Stimulated activated CD4-positive, alpha-beta T cell treated with anti-CD3 and anti-CD28 coated beads, Interleukin-12 subunit alpha, Interleukin-12 subunit beta, amount 100 ng/mL, for 48 hours (primary cell): ENCODE measurements at places on chromosomes 13 and 19.

DNA sequence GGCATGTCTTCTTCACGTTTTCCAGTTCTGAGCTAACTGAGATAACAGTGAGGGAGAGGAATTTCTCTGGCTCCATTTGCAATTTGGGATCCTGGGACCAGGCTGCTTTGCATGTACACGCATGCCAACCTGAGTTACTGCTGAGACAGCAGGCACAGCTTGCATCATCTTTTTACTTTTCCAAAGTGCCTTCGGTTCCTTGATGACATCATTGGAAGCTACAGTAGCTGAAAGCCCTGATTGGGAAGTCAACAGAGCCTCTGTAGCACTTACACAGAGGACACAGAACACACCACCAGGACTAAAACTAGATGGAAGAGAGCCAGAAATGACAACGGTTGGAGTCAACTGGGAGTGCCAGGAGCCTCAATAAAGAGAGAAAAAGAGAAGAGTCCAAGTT is 399.1 kb upstream of the GPC6 start:
- DNase-seq = no peak

DNA sequence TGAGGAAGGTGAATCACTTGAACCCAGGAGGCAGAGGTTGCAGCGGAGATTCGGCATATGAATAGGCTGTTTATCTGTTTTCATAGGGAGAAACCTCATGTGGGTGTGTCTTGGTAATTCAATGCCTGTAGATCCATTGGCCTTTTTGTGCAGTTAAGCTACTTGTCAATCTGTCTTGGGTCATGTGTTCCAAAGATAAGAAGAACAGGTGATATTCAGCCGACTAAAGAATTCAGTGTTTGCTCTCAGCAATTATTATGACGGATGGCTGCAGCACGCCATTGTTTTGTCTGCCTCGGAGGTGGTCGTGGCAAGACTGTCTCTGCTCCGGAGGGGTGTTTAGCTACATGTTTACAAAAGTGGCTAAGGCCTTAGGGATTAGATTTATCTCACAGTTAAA is 573.0 kb upstream of the PCDH9 start:
- DNase-seq = no peak

GRCh38 chr19:38318660-38319059 is 985 bp upstream of the KCNK6 start:
- DNase-seq = no peak

DNA sequence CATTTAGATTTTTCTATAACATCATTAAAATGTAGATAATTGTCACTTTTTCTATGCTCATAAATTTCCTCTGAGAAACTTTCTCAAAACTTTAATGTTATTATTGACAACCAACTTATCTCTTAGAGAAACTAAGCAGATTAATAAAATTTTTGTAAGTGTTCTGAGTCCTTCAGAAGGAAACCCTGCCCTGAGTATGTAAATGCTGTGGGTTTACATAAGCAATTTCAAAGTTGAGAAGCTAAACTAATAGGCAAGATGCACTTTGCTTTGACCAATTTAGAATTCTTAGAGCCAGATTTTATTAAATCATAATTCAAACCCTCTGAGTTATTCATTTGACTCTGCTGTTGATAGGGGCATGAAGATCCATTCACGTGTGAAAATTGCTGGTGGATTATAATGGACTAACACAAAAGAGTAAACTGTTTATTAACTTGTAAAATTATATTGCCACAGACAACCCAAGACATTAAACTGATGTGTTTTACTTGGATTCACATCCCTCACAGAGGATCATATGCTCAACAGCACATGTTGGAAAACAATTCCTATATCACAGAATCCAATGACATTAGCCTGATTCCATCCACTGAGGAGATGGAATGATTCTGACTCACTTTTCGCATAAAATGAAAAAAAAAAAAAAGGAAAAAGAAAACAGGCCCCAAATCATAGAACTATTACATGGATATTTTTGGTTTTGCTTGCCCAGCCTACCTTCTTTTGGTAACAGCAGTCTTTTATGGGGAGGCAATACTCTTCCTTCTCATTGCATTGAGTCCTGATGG is 453.7 kb upstream of the HTR2A start:
- no peak for DNase-seq

GRCh38 chr13:98328511-98328910 is 151.4 kb upstream of the RNF113B start:
- DNase-seq = no peak

GRCh38 chr19:44592451-44592890 is 20.9 kb upstream of the IGSF23 start:
- no peak for DNase-seq

DNA sequence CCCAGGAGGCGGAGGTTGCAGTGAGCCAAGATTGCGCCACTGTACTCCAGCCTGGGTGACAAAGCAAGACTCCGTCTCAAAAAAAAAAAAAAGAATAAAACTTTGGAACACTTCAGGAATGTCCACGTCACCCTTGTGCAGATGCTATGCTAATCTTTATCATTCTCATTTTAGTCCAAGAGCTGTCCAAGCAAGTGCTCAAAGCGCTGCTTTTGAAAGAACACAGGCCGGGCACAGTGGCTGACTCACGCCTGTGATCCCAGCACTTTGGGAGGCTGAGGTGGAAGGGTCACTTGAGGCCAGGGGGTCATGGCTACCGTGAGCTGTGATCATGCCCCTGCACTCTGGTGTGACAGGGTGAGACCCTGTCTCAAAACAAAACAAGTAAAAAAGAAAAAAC is 11.1 kb upstream of the UQCR11 start:
- no peak for DNase-seq

DNA sequence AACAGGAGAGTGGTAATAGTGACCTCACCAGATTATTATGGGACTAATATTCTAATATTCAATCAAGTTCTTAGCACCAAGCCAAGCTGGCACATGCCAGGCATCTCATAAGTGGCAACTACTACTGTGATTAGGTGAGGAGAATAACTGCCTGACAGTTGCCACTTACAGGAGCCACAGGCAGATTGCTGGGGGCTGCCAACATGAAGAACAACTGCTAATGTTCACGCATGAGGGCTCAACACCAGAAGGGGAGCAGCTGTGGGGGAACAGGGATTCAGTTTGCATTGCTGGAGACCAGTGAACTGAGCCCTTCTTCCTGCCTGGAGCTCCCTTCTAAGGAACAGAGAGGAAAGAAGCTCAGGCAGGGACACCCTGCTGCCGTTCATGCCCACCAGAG is 504.5 kb downstream of the FOXO1 start:
- no peak for DNase-seq

- no peak for DNase-seq
Observed at GRCh38 chr13:51760592-51760991, 43.4 kb downstream of the DHRS12 start.

DNA sequence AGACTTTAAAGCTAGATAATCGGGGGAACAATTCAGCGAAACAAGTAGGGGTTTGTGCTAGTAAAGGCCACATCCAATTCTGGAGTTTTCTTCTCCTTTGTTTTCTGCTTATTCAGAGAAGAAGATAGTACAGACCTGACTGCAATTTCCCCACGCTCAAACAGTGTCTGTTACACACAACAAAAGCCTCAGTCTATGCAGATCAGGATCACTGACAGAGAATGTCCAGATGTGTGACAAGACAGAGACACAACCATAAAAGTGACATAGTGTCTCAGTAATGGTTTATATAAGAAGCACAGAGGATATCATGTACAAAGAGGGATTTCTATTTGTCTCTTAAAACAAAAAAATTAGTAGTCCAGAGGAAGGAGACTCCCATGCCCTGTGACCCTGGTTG is 70.7 kb upstream of the GTF3A start:
- DNase-seq = no peak

DNA sequence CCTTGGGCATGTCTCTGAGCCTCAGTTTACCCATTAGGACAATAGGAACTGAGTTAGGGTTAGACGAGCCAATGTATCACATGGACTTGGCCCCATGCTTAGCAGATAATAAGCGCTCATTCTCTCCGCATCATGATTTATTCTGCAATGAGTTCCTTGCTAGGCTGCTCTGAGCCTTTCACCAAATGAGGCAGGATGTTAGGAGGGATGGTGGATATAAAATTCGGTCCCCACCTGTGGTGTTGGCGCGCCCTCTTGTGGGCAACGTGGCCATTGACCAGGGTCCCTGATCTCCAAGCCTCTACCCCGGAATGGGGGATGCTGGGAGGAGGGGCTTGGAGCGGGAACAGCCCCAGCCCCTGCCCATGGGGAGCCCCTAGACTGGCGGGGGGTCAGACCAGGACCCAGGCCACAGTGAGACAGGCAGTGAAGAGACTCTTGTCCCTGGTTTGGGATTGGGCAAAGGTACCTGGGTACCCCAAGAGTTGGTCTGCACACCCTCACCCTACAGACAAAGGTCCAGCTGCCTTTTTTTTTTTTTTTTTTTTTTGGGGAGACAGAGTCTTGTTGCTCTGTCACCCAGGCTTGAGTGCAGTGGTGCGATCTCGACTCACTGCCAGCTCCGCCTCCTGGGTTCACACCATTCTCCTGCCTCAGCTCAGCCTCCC is 43.9 kb downstream of the CERS4 start:
- DNase-seq = peak; percentile 85

GRCh38 chr13:25406377-25406776 is 34.6 kb downstream of the ATP8A2 start:
- DNase-seq = no peak

DNA sequence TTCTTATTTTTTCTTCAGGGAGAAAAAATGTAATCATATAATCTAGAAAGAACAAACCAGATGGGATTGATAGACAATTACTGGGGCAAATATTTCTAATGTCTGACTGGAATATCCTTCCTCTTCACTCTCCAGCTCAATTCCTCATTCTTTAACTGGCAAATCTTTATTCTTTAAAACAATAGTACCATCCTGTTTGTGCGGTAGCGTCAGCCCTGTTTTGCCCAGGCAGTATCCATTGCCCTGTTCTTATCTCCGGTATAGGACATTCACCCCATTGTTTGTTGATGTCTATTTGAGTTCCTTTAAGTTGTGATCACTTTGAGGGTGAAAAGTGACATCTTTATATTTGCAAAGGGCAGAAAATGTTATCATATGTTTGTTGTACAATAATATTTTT is 185.4 kb downstream of the POSTN start:
- DNase-seq = no peak

DNA sequence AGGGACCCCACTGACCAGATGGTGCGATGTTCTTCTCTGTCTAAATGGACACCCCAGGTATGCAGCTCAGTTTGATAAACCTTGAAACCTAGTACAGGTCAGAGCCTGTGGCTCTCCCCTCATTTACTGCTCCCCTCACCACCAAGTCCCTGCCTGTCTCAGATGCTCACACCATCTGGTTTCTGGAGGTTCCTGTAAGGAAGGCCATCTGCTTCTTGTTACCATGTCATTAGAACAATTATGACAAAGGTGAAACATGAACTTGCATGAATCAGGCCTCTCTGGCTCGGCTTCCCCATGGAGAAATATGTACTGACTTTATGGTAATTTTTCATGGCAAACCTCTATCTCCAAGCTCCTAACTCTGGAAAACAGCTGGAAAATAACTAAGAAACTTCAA is 965.7 kb downstream of the UQCRFS1 start:
- no peak for DNase-seq

DNA sequence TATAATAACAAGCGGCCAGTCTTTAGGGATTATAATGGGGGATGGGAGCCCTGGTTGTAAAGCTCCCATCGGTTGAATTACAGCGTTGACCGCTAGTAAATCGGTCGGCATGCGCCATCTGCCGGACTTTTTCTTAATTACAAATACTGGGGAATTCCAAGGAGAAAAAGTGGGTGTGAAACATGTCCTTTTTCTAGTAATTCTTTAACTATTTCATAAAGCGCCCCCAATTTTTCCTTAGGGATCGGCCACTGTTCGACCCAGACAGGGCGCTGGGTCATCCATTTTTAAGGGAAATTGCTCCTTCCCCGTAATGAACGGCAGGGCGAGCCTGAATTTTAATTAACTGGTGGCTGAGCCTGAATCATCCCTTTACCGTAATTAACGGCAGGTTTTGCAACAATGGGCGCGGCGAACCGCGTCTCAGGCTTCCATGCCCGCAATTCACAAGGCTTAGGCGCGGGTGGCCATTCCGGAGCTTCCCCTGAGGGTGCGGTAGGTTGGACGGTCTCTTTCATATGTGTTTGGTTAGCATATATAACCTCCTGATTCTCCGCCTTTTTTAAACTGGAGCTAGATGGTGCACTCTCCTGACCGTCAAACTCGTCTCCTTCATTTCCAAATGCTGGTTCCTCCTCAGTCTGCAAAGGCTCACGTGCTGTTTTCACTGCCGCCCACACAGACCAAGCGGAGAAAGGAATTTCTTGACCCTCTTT is 30.2 kb upstream of the EVI5L start:
- peak; percentile 75 for DNase-seq

GRCh38 chr19:2761876-2762782 is 20.9 kb downstream of the SGTA start:
- no peak for DNase-seq

- peak; percentile 73 for DNase-seq
Observed at GRCh38 chr19:42284066-42284501, 15.0 kb downstream of the CIC start.

GRCh38 chr19:49766930-49767299 is at the start of gene AP2A1:
Gene AP2A1 (plus strand): TSS chr19:49767001. CDS start chr19:49767134, 133 bp downstream.
- no peak for DNase-seq

DNA sequence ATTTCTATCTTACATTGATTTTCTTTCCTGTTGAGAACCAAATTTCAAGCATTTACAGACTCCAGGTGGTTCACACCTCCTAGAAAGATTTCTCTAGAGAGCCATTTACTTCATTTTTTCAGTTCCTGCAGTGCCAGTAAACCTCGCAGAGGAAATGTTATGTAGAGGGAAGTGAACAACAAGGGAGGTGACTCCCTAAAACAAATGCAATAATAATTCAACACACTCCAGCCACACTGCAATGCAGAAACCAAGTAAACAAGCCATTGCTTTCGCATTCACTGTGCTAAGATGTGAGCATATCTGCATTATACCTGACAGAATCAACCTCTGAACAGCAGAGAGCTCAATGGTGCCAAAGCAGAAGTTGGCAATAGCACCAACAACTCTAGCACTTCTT is 215.1 kb downstream of the RBM26 start:
- no peak for DNase-seq

DNA sequence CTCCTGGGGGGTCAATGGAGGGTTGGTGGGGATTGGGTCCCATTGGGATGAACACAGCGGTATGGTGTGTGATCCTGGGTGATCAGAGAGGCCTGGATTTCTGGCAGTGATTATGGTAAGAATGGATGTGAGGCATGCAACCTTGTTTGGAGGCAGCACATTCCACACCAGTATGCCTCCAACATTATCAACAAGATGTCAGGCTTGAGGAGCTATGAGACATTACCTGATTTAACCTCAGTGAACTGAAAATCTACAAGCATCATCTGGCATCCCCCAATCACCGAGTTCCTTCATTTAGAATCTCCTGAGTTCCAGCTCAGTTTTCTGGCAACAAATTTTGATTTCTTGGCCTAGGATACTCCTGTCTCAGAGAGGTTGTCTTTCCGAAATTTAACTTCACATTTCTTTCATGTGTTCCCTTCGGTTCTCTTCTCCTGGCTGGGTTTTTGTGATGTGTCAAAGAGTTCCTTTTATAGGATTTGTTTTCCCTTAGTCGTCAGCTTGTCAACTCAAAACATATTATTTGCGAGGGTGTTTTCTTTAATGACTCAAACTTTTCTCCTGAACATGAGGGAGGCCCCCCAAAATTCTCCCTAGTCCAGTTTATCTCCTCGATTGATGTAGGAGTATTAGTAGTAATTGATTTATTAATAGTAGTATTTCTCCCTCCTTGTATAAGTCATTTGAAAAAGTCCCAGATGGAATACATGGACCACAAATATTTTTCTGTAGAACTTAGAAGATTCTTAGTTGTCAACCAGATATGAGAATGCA is 56.0 kb upstream of the FLT1 start:
- no peak for DNase-seq
